ENCODE measurements at places on chromosomes 6 and 20. TPM values are rescaled to one million over a fixed set of nuclear protein-coding genes. Genes with fewer than 3 reads are reported as not detected.

SNPH gene
- 1.5 TPM for polyA plus RNA-seq

KIAA1755 gene
- polyA plus RNA-seq, result 3.5 TPM

SEMG1 gene
- polyA plus RNA-seq, result not detected

BMP6 gene
- polyA plus RNA-seq, result 0.69 TPM

SPACA1 gene
- polyA plus RNA-seq, result not detected

PNPLA1 gene
- polyA plus RNA-seq, result not detected

DACT2 gene
- not detected for polyA plus RNA-seq

NRSN1 gene
- not detected for polyA plus RNA-seq

PNRC1 gene
- polyA plus RNA-seq, result 21.0 TPM

MUC21 gene
- polyA plus RNA-seq, result not detected

CAP2 gene
- 74.4 TPM for polyA plus RNA-seq

STK38 gene
- polyA plus RNA-seq, result 27.1 TPM

CD109 gene
- polyA plus RNA-seq, result 31.2 TPM

CRIP3 gene
- polyA plus RNA-seq, result not detected

OLIG3 gene
- polyA plus RNA-seq, result not detected

PEDS1 gene
- 34.1 TPM for polyA plus RNA-seq

C6orf141 gene
- polyA plus RNA-seq, result not detected

ARG1 gene
- polyA plus RNA-seq, result not detected

MDFI gene
- 0.35 TPM for polyA plus RNA-seq

RSPH3 gene
- 2.0 TPM for polyA plus RNA-seq

SPATS1 gene
- not detected for polyA plus RNA-seq

C20orf96 gene
- 13.7 TPM for polyA plus RNA-seq

PRDM13 gene
- polyA plus RNA-seq, result not detected

LGSN gene
- polyA plus RNA-seq, result not detected

TAP2 gene
- polyA plus RNA-seq, result 15.3 TPM

CST7 gene
- polyA plus RNA-seq, result not detected

PSORS1C2 gene
- not detected for polyA plus RNA-seq

KIAA0408 gene
- 4.7 TPM for polyA plus RNA-seq

SPTLC3 gene
- 2.7 TPM for polyA plus RNA-seq

CST4 gene
- polyA plus RNA-seq, result not detected

PRR18 gene
- not detected for polyA plus RNA-seq

TNFRSF6B gene
- 2.5 TPM for polyA plus RNA-seq

KLHDC3 gene
- 41.3 TPM for polyA plus RNA-seq

TAGAP gene
- polyA plus RNA-seq, result not detected

MBOAT1 gene
- polyA plus RNA-seq, result 2.1 TPM

RPL10A gene
- 2,921 TPM for polyA plus RNA-seq

SLC4A11 gene
- 0.53 TPM for polyA plus RNA-seq

CARMIL1 gene
- polyA plus RNA-seq, result 0.55 TPM

ABHD16B gene
- polyA plus RNA-seq, result not detected

CDH22 gene
- not detected for polyA plus RNA-seq
